ENCODE measurements at places on chromosomes 13 and 19.
A peak's percentile ranks its signal among the peaks of the same experiment; 100 is the strongest.

DNA sequence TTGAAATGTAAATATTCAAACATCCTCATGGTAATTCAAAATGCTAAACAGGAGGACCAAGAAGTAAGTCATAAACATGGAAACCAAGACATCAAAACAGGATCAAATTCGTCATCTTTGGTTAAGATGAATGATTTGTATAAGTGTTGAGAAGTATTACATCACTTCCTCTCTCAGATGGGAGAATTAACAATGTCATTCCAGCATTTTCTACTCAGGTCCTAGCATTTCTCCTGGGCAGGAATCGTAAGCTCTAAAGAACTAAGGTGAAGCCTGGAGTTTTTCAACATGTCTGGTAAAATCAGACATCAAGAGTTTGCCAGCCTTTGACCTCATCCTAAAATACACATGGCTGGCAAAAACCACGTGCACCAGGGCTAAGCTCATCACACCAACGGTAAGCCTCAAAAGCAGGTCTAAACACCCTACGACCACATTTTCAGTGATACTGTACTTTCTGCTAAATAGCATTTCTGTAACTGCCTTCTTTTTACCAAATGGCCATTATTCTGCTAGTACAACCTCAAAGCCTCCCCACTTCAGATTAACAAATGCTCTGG is 24.8 kb downstream of the RANBP3 start:
- DNase-seq: no peak

DNA sequence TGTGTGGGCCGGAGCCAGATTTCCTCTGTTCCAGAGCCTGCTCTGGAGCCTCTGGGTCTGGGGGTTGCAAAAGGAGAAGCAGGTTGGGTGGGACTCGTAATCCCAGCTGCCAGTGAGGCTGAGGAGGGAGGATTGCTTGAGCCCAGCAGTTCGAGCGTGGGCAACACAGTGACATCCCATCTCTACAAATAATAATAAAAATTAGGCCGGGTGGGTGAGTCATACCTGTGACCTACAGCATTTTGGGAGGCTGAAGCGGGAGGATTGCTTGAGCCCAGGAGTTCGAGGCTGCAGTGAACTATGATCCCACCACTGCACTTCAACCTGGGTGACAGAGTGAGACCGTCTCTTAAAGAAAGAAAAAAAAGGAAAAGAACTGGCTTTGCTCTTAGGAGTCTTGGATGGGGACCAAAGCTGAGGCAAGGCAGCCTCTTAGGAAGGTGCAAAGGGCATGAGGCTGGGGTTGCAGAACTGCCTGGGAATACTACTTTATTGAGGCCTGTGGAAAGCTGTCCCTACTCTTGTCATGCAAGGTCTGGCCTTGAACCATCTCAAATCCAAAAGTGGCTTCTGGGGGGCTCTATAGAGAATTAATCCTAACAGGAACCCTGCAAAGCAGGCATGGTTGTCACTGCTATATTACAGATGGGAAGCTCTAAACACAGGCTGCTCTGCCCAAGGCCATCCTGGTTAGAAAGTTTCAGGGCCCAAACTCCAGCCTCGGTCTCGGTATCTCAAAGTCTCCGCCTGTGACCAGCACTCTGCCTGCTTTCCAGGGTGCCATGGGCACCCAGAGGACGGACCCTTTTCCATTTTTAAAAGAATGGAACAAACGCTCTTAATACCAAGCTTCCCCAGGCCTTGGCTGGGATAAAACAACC is 880 bp upstream of the C19orf12 start:
- DNase-seq: no peak

- DNase-seq: no peak
Observed at GRCh38 chr13:89988206-89988605, 1359.3 kb upstream of the MIR17HG start.

DNA sequence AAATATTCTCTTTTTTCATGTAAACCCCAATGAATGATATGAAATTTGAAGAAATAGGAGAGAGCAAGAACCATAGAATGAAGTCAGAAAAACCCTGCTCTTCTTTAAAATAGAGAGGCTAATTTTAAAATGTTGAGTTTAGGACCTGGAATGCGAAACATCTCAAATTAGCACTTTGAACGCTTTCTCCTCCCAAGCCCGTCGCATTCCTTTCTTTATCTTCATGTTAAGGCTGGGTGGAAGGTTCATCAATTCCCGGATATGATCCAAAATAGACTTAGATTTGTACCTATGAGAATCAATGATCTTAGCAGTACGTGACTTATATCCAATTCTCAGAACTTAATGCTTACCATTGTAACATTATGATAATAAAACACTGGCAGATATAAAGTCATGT is 24.1 kb upstream of the LGALS16 start:
- DNase-seq: no peak

GRCh38 chr19:1847348-1847683 is 967 bp downstream of the REXO1 start:
- no peak for DNase-seq

GRCh38 chr19:14770944-14771839 is 7.2 kb downstream of the ADGRE2 start:
- no peak for DNase-seq

GRCh38 chr19:33532859-33533460 is 11.4 kb upstream of the PEPD start:
- DNase-seq: no peak

DNA sequence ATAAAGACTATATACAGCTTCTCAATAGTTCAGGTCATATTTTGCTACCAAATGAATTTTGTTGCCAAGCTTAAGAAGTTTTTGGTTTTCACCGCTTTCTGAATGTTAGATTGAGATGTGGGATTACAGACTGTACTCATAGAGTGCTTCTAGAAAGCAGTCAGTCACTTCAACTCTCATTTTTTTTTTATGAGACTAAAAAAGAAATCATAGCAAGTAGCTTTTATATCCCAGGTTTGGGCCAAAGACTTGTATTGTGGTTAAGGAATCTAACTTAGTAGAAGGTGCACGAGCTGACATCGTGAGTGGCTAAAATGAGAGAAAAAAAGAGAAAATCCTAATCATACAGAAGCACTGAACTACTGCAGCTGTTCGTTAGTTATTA is 2.2 kb upstream of the USPL1 start:
- DNase-seq: no peak

DNA sequence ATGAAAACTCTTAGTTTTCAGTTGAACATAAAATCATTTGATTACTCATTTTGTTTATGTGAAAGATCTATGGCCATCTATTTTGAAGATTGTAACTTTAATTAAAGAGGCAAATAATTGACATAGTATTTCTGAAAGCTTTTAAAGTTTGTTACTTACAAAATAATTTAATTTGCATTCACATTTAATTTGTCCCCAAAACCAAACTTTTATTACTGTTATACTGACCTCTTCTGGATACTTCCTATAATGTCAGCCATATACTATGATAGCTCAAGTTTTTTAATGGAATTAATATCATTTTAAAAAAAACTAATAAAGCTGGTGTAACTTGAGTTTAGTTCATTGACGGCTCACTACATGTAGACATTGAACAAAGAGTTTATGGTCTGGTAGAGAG is 4.9 kb upstream of the SGCG start:
- no peak for DNase-seq

- no peak for DNase-seq
Observed at GRCh38 chr13:42113478-42113877, 65.0 kb downstream of the DGKH start.

DNA sequence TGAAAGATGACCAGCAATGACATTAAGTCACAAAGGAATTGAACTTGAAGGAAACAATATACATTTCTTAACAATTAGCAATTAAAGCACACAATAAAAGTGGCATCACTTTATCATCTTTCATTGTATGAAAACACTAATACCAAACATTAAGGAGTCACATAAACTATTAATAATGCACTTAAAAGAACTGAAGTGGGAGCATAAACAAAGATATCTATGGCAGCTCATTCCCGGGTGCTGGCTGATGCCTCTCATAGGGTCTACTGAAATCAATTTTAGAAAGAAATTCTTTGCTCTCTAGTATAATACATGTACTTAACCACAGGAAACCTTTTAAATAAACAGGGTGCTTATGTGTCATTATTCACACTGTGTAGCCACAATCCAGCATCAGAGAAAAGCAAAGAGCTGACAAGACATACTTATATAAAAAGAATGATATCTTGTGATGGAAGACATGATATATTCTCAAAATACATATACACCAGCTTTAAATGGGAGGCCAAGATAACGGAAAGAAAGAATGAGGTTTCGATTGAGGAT is 1207.8 kb downstream of the EFNB2 start:
- no peak for DNase-seq

- no peak for DNase-seq
Observed at GRCh38 chr19:10583036-10583776, 3.9 kb downstream of the AP1M2 start.

- no peak for DNase-seq
Observed at GRCh38 chr13:33132644-33133440, 116.6 kb downstream of the KL start.

DNA sequence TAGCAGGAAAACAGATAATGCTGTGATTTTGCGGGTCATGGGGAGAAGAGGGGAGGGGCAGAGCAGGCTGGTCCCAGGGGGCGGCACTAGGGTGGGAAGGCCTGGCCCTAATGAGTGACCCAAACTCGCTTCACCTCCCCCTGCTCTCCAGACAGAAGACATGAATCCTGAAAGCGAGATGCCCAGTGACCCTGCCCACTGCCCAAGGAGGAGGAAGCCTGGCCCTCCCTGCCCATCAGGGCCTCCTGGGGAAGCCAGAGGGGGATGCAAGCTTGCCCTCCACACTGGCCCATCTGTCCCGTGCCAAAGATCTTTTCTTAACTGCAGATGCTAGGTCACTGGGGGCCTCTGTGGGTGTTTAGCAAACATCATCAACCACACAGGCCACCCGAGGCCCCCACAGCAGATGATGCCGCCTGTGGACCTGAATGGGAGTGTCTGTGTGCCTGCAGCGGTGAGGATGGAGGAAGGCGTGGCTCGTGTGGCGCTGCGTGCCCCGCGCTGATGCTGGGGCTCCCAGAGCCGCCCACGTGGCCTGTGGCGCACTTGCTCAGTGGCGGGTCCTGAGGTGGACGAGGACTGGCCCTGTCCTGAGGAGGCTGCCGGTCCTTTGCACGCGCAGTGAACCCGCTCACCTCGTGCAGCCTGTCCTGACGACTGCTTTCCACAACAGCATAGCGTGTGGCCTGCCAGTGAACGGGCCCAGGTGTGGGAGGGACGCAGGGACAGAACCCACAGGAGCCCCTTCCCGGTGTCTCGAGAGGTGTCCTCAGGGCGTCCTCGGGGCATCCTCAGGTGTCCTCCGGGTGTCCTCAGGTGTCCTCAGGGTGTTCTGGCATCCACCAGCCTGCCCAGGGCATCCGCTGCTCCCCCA is 80.5 kb upstream of the MCF2L start:
- no peak for DNase-seq

GRCh38 chr13:30552567-30552966 is 65.2 kb upstream of the USPL1 start:
- no peak for DNase-seq

GRCh38 chr19:1859331-1859781 is 4.0 kb downstream of the KLF16 start:
- no peak for DNase-seq

- DNase-seq: peak; percentile 36
Observed at GRCh38 chr13:24050292-24050711, 110.2 kb upstream of the SPATA13 start.

DNA sequence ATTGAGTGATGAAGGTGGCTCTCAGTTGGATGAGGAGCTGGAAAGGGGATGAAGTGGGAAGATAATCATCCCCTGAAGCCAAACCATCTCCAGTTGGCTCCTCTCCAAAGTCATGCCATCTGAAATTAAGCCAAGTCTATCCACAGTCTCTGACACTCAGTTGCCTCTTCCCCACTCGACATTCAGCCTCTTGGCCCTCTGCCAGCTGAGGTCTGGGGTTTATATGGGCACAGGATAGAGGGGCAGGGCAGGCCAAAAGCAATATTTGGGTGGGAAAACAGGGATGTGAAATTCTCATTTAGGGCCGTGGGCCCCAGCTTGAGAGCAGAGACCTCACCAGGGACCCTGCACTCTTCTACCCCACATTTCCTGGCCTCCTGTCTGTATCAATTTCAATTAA is 85.9 kb downstream of the SLITRK1 start:
- DNase-seq: no peak

DNA sequence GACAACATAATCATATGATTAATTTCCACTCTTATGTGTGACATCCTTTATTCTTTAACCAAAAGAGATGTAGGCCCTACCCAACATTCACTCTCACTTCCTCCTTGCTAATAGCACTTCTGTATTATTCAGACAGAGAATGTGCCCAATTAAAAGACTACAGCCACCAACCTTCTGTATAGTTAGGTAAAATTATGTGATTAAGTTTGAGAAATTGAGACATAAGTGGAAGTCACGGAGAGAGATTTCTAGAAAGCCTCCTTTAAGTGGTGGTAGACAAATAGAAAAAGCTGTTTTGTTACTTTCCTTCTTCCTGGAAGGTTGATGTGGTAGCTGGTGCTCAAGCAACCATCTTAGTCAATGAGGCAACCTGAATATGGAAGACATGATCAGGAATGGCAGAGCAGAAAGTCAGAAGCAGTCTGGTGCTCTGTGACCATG is 14.8 kb downstream of the EPSTI1 start:
- DNase-seq: no peak

- DNase-seq: no peak
Observed at GRCh38 chr13:48858122-48858902, 117.4 kb upstream of the FNDC3A start.

GRCh38 chr13:32113532-32113931 is 82.0 kb downstream of the FRY start:
- no peak for DNase-seq

DNA sequence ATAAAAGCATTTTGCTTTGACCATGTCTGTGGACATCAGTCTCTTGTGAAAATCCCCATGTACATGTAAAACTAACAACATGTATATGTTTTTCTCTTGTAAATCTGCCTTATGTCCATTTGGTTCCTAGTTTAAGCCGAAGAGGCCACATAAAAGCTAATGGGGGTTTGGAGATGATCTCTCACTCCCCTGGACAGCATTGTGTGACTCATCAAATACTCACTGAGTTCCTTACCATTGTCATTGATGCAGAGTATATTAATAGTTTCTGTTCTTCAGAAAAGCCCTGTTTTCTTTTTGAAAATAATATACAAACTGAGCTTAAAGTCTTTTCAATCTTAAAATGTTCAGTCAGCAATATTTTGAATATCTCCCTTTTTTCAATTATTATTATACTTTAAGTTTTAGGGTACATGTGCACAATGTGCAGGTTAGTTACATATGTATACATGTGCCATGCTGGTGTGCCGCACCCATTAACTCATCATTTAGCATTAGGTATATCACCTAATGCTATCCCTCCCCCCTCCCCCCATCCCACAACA is 536.7 kb upstream of the HTR2A start:
- DNase-seq: no peak

- no peak for DNase-seq
Observed at GRCh38 chr13:100221166-100221565, 132.3 kb downstream of the PCCA start.

DNA sequence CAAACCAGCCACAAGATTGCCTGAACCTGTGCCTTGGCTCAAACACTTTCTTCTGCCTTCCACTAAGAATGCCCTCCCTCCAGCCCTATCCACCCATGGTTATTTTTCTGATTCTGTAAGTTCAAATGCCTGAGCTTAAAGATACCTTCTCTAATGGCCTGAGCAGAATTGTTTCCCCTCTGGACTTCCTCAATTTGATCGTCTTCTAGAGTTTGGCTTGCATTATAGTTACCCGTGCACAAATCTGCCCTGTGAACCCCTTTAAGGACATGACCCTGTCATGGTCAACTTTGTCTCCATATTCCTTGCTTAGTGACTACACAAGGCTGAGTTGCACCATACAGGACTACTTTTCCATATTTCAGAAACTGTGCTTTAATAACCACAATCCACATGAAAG is 481.0 kb downstream of the FOXO1 start:
- no peak for DNase-seq
